ENCODE measurements at places on chromosomes 2 and 18.

GRCh38 chr2:45441571-45441970, 169.5 kb downstream of the SRBD1 start:
- no peak for DNase-seq

DNA sequence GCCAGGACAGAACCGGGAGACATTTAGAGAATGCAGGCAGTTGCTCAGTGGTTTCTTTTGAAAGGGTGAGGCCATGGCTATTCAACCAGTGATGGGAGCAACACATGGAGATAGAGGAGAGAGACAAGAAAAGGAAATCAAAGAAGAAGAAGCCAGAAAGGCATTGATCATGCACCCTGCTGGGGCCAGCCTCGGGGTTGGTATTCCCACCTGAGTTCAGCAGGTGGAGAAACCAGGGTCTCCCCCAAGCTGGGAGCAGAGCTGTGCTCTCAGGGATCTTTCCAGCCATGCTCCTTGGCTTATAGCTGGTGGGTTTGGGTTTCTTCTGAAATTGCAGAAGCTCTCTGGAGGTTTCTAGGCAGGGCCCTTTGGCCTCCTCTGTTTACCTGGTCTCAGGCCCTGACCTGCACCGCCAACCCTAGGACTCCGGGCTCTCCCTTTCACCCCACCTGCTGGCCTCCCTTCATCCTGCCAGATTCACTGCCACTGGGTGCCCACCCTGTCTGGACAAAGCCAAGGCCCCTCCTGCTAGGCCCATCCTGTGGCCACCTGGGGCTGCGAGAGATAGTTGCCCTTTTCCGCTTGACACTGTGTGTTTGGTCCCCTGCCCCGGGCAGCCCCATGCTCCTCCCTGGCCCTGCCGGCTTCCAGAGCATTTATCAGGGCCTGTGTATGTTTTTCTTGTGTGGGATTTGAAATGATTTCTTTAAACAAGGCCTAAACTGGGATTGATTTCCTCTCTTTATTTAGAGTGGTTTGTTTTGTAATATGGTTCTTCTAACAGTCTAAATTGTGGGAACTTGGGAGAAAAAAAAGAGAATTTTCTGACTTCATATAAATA, 126.7 kb downstream of the DDX1 start:
- no peak for DNase-seq

- no peak for DNase-seq
These were observed 39.2 kb upstream of the GALNT1 start for GRCh38 chr18:35542356-35542755.

- DNase-seq = no peak
These were observed 584.8 kb downstream of the TSN start for GRCh38 chr2:122340246-122340645.

- DNase-seq = peak; percentile 67
These were observed 9.3 kb downstream of the GGCX start for GRCh38 chr2:85551698-85552678.
